ENCODE measurements at places on chromosomes 7 and 10.

DNA sequence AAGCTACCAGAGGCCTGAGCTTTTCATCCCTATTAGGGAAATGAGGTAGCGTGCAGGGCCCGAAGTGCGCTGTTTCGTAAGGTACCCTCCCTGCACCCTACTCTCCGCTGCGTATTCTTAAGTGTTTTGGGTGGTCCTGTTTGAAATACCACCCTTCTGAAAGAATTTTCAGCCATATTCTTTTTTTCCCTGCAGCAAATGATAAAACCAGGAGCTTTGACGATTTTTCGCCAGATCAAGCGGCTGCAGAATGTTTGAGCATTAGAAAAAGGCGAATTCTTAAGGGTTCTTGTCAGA lies 1.2 kb downstream of the RSBN1L start:
- no peak for DNase-seq

GRCh38 chr7:48088559-48089045 lies 463 bp upstream of the UPP1 start:
- peak; percentile 71 for DNase-seq

- no peak for DNase-seq
Observed at GRCh38 chr7:7272294-7272693, 90.0 kb downstream of the C1GALT1 start.

DNA sequence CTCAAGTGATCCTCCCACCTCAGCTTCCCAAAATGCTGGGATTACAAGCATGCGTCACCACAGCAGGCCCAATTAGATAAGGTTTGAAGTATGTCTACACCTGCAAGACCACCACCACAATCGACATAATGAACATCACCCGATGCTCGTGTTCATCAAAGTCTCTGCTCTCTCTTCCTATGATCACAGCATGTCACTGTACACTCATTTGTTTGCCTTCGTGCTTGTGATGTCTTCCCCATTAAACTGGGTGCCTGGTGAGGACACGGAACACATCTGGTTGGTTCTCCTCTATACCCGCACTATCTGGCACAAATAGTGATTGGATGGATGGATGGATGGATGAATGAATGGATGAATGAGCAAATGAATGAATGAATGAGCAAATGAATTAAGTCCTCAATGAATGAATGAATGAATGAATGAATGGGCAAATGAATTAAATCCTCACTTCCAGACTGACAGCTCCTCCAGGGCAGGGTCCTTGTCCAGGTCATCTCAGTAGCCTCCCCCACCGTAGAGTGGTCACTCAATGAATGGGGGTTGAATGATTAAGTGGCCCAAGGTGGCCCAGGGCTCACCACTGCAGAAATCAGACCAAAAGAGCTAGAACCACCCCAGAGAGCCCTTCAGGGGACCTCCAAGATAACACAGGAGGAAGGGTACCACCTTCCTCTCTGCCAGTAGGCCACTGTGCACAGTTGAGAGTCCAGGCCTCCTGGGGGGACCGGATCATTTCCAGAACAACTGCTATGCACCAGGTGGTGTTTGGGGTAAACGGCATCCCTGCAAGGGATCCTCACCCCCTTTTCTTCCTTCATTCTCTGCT lies 101.9 kb upstream of the TNRC18 start:
- no peak for DNase-seq

GRCh38 chr7:100640517-100641440 lies 573 bp downstream of the TFR2 start:
- no peak for DNase-seq

GRCh38 chr10:46220872-46221538 lies 65.8 kb upstream of the ANTXRL start:
- DNase-seq = no peak

- no peak for DNase-seq
Observed at GRCh38 chr10:46031648-46032532, 1.5 kb upstream of the NCOA4 start.

DNA sequence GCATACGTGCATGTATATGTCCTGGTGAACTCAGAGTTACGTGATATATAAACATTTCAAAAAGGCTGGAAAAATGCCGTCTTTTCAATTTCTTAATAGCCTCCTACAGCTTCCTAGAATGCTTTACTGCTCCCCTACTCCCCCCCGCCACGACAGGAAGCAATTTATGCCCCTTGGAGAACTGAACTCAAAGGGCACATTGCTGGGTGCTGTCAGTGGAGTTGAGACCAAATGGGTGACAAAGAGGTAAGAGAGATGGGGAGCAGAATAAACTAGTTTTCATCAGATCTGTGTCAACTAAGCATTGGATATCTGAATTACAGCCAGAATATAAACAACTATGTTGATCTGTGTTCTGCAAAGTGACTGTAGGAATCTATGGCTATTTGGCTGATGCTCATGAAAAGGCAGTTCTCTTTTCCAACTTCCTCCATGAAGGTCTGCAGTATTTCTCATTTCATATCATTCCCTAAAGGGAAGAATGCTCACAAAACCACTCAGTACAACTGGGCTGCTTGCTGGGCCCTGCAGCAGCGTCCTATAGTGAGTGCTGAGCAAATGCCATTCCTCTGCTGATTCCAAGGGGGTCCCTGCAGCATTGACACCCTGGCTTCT lies 171.3 kb upstream of the HPS1 start:
- no peak for DNase-seq

GRCh38 chr7:152054367-152055230 lies 29.1 kb downstream of the GALNT11 start:
- no peak for DNase-seq

DNA sequence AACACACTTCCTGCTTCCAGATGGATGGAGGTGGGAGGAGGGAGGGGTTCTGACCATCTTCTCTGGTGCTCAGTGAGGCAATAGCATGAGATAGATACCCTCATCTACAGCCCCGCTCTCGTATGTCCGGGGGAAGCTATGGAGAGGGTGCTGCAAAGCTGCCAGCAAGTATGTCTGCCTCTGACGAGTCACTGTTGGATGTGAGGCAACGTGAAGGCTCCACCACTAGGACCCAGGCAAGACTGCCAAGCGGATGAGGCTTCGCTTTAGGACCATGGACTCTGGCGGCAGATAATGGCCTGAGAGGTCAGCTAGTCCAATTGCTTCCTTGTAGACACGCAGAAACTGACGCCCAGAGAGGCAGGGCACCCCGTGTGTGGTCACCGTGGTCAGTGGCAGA lies 601.6 kb downstream of the PTPRN2 start:
- no peak for DNase-seq

DNA sequence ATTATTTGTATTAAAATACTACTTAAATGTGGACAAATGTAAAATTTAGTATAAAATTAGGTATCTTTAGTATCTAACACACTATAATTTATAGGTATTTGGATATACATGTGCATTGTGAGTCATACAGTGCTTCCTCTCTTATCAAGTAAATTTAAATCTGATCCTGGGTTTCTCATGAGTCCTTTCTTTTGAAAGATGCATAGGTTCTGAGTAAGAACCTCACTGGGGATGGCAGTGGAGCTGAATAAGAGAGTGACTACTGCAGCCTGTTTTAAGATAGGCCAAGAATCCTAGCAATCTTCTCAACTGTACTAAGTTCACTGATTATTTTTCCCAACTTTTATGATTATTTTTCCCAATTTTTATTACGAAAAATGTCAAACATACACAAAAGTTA lies 16.2 kb downstream of the CEP55 start:
- no peak for DNase-seq

GRCh38 chr7:129664029-129665012 lies 52.8 kb downstream of the NRF1 start:
- no peak for DNase-seq

- no peak for DNase-seq
Observed at GRCh38 chr10:129331839-129332220, 135.2 kb upstream of the MGMT start.

DNA sequence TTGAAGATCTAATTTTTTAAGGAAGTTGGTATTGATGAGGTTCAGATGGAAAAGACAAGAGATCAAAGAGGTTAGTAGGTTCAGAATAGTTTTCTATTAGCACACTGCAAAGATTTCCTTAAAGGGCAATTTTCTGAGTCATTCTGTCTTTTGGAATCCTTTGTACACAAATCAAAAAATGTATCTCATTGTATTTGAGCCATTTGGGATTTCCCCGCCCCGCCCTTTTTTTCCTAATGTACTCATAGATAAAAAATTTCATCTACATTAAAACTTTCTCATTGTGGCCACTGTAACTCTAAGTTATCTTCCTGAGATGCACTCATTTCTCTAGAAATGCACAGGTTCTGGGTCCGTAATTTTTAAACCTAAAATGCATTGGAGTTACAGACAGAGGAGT lies 12.1 kb downstream of the GIMAP6 start:
- no peak for DNase-seq

- no peak for DNase-seq
Observed at GRCh38 chr10:131926743-131927595, 26.2 kb downstream of the PPP2R2D start.

DNA sequence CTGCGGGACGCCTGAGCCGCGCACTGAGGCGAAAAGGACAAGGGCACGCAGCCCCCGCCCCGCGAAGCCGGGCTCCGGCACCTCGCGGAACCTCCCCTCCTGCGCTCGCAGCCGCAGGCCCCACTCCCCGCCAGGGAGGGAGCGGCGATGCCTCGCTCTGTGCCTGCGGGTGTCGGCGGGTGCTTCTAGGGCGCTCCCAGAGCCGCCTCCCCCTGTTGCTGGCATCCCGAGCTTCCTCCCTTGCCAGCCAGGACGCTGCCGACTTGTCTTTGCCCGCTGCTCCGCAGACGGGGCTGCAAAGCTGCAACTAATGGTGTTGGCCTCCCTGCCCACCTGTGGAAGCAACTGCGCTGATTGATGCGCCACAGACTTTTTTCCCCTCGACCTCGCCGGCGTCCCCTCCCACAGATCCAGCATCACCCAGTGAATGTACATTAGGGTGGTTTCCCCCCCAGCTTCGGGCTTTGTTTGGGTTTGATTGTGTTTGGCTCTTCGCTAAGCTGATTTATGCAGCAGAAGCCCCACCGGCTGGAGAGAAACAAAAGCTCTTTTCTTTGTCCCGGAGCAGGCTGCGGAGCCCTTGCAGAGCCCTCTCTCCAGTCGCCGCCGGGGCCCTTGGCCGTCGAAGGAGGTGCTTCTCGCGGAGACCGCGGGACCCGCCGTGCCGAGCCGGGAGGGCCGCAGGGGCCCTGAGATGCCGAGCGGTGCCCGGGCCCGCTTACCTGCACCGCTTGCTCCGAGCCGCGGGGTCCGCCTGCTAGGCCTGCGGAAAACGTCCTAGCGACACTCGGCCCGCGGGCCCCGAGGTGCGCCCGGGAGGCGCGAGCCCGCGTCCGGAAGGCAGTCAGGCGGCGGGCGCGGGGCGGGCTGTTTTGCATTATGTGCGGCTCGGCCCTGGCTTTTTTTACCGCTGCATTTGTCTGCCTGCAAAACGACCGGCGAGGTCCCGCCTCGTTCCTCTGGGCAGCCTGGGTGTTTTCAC lies 519 bp downstream of the ITGB8 start:
- DNase-seq = peak; percentile 32

DNA sequence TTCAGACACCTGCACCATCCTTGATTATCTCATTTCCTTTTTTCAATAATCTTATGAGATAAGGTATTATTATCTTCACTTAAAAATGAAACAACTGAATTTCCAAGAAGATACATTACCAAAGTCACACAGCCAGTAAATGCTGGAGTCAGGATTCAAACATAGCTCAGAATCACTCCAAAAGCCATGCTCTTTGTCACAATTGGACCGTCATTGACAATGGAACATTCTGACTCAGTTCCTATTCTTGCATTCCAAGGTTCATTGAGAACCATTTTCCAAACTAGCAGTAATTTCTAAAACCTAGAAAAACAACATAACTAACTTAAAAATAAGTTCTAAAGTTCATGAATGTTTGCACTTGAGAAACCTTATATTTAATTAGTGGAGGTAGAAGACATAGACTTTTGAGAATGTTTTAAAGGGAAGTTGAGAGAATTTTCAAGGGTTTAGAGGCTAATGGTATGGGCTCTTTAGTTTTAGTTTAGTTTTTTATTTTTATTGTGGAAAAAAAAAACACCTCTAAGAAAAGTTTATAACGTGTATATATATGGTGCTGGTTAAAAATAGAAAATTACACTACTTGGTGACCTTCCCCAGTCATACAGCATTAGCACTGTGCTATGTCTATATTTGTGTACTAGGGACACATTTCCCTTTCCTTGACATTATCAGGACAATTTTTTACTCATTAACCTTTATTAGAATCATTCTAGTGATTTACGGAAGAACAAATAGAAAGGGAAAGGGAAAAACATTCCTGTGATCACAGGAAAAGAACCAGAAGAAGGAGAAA lies 30.9 kb downstream of the LGI1 start:
- no peak for DNase-seq

DNA sequence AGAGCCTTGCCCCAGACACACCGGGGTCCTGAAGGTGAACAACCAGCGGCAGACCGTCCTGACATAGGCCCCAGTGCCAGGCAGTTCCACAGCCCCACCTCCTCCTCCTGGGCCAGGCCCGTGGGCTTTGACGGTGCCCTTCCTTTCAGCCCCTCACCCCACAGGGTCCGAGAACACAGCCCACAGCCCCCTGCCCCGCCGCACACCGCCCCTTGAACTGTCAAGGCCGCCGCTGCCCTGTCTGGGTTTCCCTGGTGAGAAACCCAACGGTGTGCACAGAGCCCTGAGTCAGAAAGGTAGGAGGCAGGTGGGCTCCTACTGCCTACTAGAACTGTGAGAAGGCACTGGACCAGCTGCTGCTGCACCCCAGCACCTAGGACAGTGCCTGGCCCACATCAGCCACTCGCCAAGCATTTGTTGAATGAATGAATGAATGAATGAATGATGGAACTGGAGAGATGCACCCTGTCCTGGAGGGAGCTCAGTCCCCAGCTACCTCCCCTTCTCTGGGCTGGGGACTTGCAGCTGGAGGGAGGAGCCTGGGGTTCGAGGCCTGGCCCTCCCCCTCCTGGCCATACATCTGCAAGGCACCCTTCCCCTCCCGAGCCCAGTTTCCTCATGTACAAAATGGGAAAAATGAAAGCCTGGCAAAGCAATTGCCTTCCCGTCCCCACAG lies 117.9 kb downstream of the SLIT1 start:
- no peak for DNase-seq

DNA sequence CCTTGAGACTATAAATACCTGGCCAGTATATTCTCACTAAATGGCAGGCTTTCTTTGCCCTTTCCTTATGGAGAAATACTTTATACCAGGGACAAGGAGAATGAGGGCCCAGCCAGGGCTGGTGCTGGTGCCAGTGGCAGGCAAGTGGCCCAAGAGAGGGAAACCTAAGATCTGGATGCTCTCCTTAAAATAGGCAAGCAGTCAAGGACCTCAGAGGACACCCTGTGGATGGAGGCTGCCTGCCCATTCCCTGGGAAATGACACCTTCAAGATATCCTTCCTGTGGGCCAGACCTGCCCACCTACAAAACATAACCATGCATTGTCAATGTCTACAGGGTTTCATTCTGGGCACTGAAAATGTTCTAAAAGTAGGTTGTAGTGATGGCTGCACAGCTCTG lies 29.1 kb downstream of the POLR3A start:
- no peak for DNase-seq

DNA sequence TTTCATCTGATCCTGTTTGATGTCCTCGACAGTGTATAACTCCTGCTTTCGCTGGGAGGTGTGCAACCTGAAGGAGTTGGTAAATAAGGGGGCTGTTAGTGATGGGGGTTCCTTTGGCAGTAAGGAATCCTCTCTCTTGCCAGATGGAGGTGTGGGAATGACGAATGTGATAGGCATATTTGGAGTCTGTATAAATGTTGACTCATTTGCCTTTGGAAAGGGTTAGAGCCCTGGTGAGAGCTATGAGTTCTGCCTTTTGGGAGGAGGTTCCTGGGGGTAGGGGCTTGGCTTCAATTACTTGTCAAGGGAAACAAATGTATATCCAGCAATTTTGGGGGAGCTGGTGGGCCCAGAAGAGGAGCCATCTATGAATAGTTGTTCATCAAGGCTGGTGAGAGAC lies 11.4 kb upstream of the CHST3 start:
- DNase-seq = no peak
